T-helper 2 cell treated with Interferon-gamma antibody and Interleukin-4, amounts not matched to agents 5 μg/mL and 100 μg/mL, for 36 hours (primary cell): ENCODE measurements at places on chromosomes 3 and 15.

GRCh38 chr3:189776149-189776824 lies 145.1 kb downstream of the TP63 start:
- DNase-seq, result no peak

GRCh38 chr3:66555214-66555844 lies 54.5 kb upstream of the LRIG1 start:
- no peak for DNase-seq

DNA sequence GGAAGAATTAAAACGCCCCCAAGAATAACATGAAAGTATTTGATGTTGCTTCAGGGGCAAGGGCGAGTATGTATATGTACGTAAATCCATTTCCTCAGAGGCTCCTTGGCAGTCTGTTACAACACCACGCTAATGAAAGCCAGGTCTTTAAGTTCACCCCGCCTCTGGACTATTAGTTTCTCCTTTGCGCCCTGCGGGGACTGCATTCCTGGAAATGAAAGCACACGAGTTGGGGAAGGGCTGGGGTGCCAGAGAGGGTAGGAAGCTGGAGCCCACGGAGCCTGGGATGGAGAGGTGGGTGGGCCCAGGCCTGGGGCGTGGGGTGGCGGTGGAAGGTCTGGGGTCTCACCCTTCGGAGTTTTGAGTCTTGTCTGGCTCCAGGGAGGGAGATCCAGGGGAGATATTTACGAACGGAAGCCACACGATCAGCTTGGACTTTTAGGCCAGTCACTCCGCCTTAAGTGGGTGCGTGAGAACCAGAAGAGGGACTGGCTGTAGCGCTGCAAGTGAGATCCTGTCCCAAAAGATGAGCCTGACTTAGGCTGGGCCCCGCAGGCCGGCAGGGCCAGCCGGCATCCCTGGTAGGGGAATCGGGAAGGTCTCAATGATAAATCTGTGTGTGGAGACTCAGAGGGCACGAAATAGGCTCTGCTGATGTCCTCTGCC lies 1.6 kb upstream of the PLCL2 start:
- DNase-seq, result no peak

DNA sequence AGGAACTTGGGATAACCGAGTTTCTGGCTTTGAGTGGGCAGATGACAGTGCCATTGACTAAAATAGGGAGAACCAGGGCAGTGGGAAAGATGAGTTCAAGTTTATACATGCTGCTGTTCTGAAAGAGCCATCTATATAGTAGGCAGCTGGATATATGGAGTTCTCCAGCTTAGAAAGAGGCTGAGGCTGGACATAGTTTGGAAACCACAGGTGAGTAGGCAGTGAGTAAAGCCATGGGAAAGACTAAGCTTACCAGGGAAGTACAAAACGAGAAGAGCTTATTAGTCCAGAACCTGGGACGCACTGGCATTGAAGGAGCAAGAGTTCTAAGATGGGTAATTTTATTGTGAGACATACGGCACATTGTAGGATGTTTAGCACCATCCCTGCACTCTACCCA lies 54.2 kb downstream of the MSL2 start:
- DNase-seq, result no peak

GRCh38 chr3:166223120-166223519 lies 385.9 kb upstream of the BCHE start:
- no peak for DNase-seq

GRCh38 chr3:52094571-52095485 lies 38.5 kb upstream of the DUSP7 start:
- no peak for DNase-seq

- DNase-seq, result no peak
Measured at GRCh38 chr15:66288551-66289185, 4.7 kb upstream of the DIS3L start.
